ENCODE measurements at places on chromosomes 2 and 18.

- no peak for DNase-seq
Observed at GRCh38 chr2:88212251-88212790, 42.2 kb downstream of the THNSL2 start.

DNA sequence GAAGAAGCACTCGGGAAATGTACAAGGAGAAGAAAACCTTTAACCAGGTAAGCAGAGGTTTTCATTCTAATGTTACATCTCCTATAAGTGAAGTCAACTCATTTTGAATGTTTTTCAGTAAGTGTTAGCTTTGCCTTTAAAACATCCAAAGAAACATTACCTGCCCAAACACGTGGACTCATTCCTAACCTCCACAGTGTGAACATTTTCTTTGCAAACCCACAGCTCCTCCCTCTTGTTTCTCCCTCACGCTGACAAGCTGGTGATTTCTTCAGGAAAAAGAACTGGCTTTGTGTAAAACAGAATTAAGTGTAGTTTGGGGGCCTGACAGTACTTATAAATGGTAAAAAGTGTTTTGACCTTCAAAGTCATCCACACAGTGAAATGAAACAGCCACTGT lies 72.5 kb downstream of the MTCL1 start:
- DNase-seq: no peak

DNA sequence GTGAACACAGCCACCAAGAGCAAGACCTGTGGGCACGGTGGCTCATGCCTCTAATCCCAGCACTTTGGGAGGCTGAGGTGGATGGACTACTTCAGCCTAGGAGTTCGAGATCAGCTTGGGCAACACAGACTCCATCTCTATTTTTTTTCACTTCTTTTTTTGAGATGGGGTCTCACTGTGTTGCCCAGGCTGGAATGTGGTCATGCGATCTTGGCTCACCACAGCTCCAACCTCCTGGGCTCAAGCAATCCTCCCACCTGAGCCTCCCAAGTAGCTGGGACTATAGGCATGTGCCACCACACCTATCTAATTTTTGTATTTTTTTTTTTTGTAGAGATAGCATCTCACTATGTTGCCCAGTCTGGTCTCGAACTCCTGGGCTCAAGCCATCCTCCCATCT lies 54.4 kb upstream of the SPRED2 start:
- DNase-seq: no peak

DNA sequence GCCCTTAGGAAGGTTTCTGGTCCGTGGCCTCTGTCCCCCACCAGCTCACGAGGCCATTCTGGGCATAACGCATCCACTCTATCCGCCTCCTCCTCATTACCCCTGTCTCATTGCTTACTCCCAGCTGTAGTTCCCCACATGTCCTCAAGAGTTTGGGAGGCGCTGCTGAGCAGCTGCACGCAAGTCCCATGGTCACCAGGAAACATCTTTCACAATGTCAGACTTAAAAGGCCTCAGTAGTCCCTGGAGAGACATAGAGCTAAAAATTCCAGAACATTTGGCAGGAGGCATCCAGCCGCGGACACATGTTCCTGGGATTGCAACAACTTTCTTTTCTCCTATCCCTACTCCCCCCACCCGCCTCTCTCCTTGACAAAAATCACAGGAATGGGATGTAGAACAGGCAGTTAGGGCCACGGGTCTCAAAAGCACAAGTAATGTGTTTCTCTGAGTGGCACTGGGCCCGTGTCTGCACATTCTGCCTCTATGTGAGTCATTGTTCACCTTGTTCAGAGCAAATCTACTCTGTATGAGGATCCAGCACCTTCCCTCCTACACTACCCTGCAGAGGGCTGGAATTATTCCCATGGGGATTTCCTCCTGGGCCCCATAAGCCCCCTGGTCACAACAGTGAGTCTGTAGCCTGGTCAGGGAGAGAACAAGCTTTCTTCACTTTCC lies 8.1 kb downstream of the LBH start:
- peak; percentile 75 for DNase-seq

- DNase-seq: no peak
Observed at GRCh38 chr2:105176429-105176828, 65.1 kb upstream of the GPR45 start.

DNA sequence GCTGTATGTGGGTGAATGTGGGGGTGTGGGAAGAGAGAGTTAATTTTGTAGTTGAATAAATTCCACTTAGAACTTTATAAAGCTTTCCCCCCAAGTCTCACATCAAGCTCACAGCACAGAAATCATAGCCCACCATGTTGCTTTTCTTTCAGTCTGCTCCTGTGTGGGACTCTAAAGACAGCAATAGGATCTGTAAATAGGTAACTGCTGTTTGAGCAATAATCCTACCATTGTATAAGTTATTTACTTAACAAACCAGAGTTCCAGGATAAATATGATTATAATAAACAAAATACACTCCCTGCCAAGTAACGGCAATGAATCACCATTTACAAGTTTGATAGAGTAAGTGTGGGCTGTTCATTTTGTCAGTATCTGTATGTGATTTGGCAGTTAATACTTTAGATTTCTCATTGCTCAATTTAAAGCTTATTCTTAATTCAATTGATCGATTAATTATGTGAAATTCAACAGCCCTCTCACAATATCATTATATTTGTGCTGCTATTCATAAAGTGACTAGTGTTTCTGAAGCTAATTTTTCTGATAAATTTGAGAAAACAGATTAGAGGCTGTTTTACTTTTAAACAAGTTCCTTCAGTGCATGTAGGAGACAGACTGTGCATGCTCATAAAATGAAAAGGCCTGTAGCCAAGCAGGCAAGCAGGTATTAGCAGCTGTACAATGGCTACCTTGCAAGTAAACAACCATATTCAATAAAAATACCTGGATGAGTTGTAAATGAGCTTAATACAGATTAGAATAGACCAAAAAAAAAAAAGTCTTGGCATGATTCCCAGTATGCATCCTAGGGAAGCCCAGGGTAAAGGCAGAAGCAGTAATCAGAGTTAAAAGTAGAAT lies 142.7 kb downstream of the PDE11A start:
- no peak for DNase-seq

- no peak for DNase-seq
Observed at GRCh38 chr2:12087175-12087574, 340.7 kb downstream of the LPIN1 start.

DNA sequence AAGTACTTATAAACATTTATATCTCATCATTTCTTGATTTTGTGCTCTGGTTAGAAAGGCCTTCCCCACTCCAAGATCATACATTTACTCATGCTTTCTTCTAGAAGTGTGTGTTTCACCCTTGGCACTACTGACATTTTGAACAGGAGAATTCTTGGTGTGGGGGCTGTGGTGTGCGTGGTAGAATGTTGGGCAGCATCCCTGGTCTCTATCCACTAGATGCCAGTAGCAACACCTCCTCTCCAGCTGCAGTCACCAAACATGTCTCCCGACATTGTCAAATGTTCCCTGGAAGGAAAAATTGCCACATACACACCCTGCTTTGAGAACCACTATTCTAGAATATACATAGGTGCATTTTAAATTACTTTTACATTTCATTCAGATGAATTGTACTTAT lies 8.7 kb upstream of the TGIF1 start:
- DNase-seq: no peak

DNA sequence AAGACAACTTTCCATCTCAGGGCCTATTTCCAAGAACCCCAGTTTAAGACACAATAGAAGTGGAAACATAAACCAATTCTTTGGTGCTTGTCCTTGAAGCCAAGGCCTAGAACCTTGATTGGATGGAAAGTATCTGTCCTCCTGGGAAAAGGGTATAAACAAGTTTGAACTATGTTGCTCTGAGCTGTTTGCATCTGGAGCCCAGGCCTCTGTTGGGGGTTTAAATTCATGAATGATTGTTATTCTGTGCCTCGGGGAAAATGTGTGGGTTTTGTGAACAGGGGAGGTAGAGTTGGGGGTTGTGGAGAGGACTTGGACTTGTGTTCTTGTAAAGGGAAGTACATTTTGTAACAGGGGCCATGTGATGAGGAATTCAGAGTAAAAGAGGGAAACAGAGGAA lies 406.1 kb downstream of the SLC4A3 start:
- DNase-seq: no peak

DNA sequence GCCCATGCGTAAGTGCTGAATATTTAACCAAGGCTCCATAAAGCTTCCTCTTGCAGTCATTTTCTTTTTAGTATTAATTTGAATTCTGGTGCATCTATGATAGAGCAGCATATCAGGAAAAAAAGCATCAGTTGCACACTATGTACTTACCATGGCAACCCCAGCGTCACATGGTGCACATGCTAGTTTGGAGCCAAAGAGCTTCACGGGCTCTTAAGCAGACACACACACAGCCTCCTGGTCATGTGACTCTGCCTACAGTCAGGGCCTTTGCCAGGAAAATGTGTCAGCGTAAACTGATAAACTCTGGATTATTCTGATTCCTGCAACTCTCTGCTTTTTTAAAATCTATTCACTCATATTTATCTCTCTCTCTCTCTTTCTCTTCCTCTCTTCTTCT lies 30.2 kb downstream of the NYAP2 start:
- DNase-seq: no peak

GRCh38 chr2:121398853-121399252 lies 113.9 kb upstream of the TFCP2L1 start:
- no peak for DNase-seq

DNA sequence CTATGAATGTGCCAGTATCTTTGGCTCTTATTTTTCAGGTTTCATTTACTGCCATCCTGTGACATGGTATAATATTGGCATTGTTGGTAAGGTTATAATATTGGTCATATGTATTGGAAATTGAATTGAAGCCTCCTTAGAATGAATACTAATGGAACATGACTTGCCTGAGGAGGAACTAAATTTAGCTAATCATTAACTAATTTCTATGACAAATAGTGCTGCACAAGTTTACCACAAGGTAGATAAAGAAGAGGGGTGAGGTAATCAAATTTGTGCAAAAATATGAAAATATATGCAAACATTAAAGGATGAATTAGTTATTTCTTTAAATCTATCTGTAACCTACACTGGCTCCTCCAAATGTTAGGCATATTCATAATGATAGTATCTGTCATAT lies 43.2 kb upstream of the ORC2 start:
- DNase-seq: no peak

DNA sequence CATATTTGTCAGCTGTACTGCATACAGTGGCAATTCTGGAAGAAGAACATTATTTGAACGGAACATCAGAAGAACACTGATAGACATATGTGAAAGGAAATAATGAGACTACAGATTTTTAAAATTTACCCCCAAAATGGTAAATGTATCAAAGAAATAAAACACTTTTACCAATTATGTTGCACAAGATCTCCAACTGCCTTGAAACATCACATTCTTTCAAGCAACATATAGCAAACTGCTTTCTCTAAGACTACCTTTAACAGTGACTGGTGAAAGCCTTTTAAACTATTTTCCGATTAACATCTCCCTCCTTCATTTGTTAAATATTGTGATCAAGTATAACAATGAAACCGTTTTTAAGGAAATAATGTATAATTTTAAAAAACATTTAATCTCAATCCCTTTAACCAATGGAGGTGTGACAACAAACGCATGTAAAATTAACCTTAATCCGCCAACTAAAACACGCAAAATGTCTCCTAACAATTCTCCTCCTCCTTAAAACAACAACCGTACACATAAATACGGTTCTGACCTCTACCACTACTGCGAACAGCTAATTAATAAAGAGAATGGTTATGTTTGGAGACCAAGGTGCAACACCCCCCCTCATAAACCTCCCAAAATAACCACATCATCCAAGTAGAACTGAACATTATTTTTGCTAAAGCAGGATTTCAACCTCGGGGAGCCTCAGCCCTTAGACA lies 2.4 kb downstream of the FBXO11 start:
- no peak for DNase-seq

- no peak for DNase-seq
Observed at GRCh38 chr18:305003-305501, 37.2 kb upstream of the THOC1 start.

DNA sequence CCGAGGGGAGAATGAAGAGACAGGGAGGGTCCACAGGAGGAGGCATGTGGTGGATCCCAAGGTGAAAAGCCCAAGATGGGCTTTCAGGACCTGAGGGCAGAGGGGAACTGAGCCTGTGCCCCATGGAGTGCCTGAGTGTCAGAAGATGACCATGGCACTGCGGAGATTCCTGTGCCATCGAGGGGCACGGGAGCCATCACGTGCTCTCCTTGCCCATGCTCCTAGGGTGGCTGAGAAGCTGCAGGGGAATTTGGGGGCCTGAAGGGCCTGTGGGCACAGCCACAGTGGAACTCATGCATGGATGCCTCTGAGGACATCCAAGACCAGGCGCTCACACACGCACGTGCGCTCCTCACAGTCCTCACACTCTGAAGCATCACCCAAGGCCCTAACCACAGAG lies 56.1 kb upstream of the GLI2 start:
- no peak for DNase-seq

DNA sequence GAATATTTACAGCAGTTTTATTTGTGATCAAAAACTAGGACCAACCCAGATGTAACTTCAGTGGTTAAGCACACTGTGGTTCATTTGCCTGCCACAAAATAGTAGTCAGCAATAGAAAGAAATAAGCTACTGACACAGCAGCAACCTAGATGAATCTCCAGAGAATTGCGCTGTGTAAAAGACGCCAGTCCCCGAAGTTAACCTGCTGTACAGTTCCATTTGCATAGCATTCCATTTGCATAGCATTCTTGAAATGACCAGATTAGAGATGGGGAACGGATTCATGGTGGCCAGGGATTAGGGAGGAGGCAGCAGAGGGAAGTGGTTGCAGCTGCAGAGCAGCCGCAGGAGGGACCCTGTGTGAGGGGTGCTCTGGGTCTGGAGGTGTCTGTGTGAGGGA lies 39.3 kb upstream of the NFATC1 start:
- no peak for DNase-seq
